NCI-H69 (cell line): ENCODE measurements at places on chromosomes 2 and 18.

GRCh38 chr2:29502460-29502911 lies 387.3 kb downstream of the CLIP4 start:
- peak; percentile 16 for DNase-seq

- peak; percentile 22 for DNase-seq
Observed at GRCh38 chr2:120741571-120742561, 6.2 kb downstream of the GLI2 start.

DNA sequence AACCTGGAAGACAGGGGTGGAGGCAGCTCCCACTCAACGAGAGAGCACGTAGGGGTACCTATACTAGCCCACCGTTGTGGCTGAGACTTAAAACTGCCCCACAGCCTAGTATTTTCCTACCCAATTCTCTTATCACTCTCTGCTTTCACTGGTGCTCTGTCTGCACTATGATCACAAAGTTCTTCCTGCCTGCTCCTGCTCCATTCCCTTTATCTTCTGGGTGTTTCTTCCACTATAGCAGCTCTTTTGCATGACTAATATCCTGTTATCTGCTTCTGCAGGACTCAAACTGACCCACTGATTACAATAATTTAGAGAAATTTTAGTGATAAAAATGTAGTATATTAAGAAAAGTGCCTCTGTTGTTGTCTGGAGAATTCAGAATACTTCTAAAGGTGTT lies 184.8 kb downstream of the LRP1B start:
- DNase-seq: no peak

- DNase-seq: peak; percentile 10
Observed at GRCh38 chr2:6394276-6394675, 471.4 kb downstream of the CMPK2 start.

DNA sequence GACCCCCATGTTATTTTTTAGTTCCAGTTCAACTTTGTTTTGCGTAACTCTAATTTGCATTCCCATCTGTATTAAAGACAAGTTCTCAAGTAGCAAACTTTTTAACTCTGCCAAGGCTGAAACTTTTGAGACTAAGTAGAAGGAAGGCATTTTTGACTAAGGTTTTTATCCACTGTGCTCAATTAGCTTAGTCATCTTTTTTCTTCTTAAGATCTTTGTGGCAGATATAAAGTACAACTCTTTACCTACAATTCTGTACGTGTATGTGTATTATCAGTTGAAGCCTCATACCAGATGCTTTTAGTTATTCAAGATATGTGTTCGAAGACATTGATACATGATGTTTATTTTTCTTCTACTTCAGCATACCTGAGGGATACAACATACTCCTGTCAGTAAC lies 41.6 kb downstream of the CREB1 start:
- no peak for DNase-seq

- no peak for DNase-seq
Observed at GRCh38 chr2:188327518-188328213, 36.0 kb downstream of the GULP1 start.

GRCh38 chr2:101267671-101268656 lies 15.3 kb downstream of the CNOT11 start:
- DNase-seq: no peak

DNA sequence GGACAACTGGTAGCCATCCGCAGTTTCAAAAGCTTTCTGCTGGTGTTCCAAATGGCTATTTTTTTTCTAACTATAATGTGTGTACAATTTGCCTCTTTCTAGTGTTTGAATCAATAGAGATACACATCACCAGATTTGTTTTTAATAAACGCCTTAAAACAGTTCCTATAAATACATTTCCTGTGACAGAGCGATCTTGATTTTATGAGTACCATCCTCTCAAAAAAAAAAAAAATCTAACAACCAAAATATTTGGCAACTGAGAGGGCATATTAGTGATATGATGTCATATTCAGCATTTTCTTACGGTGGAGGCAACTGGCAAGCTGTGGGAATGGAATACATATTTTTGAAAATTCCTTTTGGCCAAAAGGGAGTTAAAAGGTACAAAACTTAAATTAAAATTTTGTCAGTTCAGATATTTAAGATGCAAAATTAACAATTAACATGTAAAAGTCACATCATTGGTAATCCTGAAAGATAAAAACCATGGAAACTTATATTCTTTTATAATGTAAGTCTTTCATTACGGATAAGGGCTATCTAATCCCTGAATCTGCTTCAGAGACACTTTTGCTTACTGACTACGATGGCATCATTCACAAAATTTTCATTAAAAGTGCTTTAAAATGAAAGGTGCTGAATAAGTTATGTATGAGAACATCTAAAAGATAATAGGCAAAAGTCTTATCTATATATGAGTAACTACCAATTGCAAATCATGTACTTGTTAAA lies 268.4 kb downstream of the TCF4 start:
- DNase-seq: peak; percentile 64

DNA sequence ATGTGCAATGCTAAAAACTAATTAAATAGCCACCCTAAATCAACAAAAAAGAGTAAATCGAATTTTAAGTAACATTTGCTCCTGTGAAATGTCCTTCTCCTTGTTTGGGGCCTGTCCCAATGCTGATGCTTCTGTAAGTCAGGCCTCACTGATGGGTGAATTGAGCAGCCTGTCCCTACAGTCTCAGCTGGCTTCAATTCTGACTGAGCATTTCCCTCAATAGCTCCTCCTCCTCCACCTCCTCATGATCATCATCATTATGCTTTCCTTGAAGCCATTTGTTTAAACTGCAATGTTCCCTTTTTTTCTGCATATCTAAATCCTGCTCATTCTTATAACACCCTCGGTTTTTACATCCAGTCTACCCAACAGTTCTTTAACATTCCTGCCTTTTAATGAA lies 137.2 kb upstream of the CELF4 start:
- no peak for DNase-seq

DNA sequence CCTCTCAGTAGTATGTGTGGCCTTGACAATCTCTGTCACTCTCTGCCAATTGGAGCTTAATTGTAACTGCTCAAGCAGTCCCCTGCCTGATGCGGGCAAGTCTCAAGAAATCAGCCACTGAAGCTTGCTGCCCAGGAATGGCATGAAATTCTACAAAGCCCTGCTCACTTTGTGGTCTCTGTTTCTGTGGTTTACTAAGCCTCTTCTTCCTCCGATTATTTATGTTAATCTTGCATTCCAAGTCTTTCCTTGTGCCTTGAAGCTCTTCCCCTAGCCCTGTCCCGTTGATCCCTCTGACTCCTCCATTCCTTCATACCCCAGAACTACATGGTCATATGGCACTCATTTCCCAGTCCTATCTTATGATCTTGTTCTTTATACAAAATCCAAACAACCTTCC lies 489.3 kb upstream of the CHST9 start:
- DNase-seq: no peak

- DNase-seq: no peak
Observed at GRCh38 chr2:20190876-20191713, 33.8 kb downstream of the SDC1 start.

- DNase-seq: no peak
Observed at GRCh38 chr2:77156599-77156998, 365.6 kb downstream of the LRRTM4 start.

DNA sequence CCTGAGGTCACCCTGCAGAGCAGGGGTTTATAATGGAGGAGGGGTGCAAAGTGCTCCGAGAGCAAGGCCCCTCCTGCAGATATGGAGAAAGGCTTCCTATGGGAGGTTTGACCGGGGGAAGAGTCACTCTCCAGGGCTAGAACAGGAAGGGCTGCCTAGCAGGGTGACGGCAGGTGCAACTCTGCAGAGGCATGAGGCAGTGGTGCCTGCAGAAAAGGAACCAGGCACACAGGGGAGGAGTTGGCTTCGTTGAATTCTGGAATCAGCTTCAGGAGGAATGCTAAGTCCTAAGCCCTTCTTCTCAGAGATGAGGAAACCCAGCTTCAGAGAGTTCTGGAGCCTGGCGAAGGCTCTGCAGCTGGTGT lies 17.5 kb upstream of the HPCAL1 start:
- peak; percentile 38 for DNase-seq

DNA sequence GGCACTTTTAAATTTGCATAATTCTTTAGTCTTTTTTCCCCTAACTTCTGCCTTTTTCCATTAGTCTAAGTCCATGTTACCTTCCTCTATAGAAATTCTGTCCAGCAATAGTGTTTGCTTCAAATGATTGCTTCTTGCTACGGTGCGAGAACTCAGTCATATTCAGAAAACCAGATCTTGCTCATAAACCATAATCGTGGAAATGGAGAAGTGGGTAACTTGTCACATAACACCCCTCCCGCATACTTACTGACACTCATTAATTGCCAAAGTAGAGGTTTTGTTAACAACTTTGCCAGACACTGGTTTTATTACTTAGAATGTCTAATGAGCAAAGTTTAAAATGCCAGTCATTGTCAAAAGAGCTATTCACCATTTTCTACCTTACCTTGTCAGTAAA lies 94.3 kb upstream of the TWSG1 start:
- no peak for DNase-seq

DNA sequence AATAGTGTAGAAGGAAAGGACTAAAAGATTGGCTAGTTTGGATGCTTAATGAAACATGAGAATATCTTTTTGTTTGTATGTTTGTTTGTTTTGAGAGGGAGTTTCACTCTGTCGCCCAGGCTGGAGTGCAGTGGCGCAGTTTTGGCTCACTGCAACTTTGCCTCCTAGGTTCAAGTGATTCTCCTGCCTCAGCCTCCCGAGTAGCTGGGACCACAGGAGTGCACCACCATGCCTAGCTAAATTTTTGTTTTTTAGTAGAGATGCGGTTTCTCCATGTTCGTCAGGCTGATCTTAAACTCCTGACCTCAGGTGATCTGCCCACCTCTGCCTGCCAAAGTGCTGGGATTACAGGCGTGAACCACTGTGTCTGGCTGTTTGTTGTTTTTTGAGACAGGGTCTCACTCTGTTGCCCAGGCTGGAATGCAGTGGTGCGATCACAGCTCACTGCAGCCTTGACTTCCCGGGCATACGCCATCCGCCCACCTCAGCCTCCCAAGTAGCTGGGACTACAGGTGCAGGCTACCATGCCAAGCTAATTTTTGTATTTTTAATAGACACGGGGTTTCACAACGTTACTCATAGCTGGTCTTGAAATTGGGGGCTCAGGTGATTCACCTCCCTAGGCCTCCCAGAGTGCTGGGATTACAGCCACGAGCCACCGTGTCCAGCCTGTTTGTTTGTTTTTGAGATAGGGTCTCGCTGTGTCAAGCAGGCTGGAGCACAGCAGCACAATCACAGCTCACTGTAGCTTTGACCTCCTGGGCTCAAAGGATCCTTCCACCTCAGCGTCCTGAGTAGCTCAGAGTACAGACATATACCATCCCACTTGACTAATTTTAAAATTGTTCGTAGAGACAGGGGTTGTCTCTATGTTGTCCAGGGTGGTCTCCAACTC lies 209.2 kb downstream of the MYCN start:
- no peak for DNase-seq

- DNase-seq: peak; percentile 79
Observed at GRCh38 chr2:23384551-23385343, at the start of gene KLHL29. Gene KLHL29, plus strand, starts transcription at chr2:23385179. Its CDS starts 177,018 bp downstream, at chr2:23562197.

DNA sequence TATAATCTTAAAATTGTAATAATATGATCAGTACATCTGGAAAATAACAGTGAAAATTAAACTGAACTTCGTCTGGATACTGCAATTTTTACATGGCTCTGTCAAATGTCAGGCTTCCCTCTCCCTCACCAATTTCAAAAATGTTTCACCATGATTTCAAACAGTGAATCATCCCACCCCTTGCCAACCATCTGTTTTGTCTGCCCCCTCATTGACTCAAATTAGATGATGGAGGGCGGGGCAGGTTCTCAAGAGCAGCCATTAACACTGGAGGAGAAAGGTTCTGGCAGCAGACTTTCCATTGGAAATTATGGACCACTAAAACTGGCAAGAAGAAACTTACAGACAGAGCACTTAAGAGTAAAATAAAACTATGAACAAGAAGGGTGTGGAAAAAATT lies 1195.7 kb upstream of the ZEB2 start:
- DNase-seq: peak; percentile 25

GRCh38 chr2:238586931-238587775 lies 160.4 kb downstream of the ASB1 start:
- no peak for DNase-seq

DNA sequence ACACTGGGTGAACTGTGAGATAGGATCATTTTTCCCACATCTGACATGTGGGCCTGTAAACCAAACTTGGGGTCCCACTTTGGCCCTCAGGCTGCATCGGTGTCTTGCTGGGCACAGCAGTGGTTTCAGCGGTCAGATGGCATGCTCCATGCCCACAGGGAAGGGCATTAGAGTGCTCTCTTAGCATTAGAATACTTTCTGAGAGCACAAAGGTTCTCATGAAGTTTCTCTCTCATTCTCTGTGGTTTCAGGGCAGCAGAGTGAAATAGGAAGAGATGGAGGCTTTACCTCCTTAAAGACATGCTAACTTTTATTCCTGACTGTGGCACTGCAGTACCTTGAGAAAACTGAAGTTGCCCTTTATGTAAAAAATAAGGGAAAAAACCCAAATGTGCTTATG lies 36.6 kb upstream of the GATA6 start:
- DNase-seq: no peak

DNA sequence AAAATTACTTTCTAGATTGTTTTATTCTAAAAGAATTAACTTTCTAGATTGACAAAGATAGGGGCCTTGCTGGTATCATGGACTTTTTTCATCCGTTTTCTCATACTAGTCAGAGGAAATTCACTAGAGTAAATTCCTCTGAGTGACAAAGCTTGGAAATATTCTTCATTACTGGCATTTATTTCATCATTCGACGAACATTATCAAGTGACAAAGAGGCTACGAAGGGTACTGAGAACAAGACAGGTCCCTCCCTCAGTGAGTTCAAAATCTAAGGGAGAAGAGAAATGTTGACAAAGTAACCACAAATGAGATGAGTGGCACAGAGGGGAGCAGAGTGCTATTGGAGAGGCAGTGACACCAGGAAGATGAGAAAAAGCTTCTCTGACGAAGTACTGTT lies 4.3 kb downstream of the EPG5 start:
- DNase-seq: no peak

DNA sequence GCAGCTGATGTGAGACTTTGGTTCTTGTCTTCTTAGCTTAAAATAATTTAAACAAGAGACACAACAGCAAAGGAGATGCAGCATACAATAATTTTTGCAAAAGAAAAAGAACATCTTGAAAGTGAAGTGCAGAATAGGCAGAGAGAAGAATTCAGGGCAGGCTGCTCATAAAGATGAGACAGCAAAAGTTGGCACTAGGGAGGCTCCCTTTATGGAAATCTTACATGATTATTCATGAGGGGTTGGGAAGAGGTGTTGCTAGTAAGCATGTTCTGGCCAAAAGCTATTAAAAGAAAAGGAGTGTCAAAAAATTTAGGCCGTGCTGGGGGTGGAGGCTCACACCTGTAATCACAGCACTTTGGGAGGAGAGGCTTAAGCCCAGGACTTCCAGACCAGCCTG lies 4.2 kb upstream of the ALPP start:
- no peak for DNase-seq

GRCh38 chr2:239288951-239289511 lies 111.8 kb downstream of the HDAC4 start:
- no peak for DNase-seq
